ENCODE measurements at places on chromosomes 11 and 22.
A peak's percentile ranks its signal among the peaks of the same experiment; 100 is the strongest.

GRCh38 chr11:117191680-117192400, 7.3 kb upstream of the TAGLN start:
- no peak for DNase-seq

DNA sequence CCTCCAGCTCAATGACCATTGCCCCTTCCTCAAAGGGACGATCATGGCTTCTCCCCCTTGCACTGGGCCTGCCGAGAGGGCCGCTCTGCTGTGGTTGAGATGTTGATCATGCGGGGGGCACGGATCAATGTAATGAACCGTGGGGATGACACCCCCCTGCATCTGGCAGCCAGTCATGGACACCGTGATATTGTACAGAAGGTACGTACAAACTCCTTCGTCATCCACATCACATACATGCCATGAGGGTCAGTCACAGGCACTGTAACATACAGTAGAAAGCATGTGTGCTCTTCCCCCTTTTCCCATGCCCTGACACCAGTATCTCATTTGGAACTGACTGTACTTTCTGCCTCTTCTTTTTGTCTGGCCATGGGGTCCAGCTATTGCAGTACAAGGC, 4.0 kb downstream of the TAF10 start:
- no peak for DNase-seq

DNA sequence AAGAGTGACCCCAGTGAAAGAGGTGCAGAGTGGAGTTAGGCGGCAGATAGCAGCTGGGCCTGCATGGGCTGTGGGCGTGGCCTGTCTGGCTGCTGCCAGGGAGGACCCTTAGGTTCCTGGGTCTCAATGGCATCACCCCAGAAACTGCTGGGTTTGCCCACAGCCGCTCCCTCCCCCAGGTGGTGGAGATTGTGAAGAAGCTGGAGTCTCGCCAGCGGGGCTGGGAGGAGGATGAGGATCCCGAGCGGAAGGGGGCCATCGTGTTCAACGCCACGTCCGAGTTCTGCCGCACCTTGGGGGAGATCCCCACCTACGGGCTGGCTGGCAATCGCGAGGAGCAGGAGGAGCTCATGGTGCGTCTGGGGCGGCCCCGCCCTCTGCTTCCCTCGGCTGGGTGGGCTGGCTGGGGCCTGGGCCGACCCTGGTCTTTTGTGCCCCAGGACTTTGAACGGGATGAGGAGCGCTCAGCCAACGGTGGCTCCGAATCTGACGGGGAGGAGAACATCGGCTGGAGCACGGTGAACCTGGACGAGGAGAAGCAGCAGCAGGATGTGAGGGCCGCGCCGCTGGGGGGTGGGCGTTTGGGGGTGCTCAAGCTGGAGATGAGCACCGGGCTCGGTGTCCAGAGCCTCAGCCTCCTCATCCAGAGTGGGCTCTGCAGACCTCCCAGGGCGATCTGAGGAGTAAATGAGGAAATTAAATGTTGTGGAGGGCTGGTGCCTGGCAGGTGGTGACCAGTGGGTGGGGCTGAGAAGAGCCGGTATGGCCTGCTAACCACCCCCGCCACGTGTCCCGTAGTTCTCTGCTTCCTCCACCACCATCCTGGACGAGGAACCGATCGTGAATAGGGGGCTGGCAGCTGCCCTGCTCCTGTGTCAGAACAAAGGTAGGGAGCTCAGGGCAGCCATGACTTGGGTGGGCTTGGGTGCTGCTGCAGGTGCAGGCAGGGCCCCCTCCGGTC, 15.0 kb downstream of the SART1 start:
- no peak for DNase-seq

DNA sequence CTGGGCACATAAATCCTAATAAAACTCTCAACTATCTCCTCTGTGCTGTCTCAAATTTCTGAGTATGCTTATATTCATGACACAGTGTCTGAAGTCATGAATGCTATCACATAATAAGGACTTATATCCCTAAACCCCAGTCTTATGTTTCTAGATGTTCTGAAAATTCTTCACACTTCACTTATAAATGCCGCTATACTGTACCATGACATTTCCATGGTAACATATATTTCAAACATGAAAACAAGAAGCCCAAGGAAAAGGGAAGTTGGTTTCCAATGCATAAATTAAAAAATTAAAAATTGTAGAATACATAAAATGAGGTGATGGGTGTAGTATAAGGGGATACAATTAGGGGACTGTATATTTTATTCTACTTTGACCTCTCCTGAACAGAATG, 11.7 kb downstream of the GVQW3 start:
- no peak for DNase-seq

DNA sequence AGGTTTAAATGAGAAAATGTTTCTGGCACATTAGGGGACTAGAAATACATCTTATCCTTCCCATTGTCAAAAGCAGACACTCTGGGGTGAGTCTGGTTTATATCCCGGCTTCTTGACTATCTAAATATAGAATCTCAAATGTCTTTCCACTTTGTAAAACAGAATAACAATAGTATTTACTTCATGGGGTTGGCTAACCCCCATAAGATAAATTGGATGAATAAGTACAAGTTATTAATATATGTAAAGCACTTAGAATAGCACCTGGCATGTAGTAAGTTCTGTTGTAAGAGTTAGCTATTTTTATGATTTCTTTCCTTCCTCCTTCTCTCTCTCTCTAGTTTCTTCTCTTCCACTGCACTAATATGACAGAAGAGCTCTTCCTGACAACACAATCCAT, 499.1 kb downstream of the INSC start:
- DNase-seq = no peak

DNA sequence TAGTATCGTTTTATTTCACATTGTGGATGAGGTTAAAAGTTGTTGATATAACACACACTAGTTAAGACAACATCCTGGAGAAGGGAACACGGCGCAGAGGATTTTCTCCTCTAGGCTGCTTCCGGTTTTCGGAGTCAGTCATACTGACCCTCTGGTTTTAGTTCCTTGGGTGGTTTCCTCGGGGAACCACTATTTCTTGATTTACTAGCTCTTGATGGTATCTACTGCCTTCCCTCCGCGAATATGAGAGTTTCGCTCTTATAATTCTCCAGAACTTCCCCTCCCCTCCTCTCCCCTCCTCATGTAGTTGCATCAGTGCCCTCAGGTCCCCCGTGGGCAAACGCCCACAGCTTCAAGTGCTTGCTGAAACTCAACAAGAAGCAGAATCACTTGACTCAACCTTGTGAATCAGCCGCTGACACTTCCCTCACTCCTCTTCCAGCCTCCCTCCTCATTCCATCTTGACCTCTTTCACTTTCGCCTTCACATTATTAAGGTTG, 15.9 kb upstream of the APOBEC3A start:
- DNase-seq = peak; percentile 86

GRCh38 chr11:46889689-46890475, 28.5 kb downstream of the LRP4 start:
- DNase-seq = peak; percentile 80

- DNase-seq = peak; percentile 2
Measured at GRCh38 chr11:101127197-101127698, 2.4 kb downstream of the PGR start.

- DNase-seq = no peak
Measured at GRCh38 chr11:27963370-27963769, 144.6 kb downstream of the KIF18A start.

- DNase-seq = no peak
Measured at GRCh38 chr11:95352733-95353346, 121.8 kb upstream of the SESN3 start.

DNA sequence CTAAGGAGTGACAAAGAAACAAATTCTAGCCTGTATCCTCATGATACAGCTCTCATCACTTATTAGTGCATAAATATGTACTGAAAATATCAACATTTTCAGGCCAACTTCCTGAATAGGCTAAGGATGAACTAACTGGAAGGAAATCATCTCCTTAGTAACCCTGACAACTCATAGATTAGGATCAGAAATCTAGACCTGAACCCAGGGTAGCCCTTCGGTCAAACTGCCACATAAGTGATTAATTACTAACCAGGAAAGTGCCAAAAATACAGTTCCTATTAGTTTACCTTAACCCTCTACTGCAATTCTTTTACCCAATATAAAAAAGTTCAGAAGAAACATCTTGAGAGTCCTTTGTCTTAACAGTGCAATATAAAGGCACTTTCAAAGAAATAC, 40.0 kb downstream of the AMBRA1 start:
- DNase-seq = no peak

- no peak for DNase-seq
Measured at GRCh38 chr11:43898574-43898973, 17.9 kb downstream of the ALKBH3 start.

DNA sequence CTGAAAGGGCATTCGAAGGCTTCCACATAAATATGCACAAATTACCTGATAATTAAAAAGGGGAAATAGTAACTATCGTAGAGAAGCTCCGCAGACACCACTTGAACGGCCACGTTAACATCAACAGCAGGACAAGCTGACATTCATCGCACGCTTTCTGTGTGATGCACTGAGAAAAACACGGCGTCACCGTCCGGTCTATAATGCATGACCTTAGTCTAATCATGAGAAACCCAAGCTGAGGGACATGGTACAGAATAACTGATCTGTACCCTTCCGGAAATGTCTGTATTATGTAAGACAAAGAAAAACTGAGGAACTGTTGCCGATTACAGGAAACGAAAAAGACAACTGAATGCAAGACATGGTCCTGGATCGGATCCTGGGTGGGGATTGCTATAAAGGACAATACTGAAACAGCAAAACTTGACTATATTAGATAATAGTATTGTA, 678 bp upstream of the RANGAP1 start:
- DNase-seq = peak; percentile 57

DNA sequence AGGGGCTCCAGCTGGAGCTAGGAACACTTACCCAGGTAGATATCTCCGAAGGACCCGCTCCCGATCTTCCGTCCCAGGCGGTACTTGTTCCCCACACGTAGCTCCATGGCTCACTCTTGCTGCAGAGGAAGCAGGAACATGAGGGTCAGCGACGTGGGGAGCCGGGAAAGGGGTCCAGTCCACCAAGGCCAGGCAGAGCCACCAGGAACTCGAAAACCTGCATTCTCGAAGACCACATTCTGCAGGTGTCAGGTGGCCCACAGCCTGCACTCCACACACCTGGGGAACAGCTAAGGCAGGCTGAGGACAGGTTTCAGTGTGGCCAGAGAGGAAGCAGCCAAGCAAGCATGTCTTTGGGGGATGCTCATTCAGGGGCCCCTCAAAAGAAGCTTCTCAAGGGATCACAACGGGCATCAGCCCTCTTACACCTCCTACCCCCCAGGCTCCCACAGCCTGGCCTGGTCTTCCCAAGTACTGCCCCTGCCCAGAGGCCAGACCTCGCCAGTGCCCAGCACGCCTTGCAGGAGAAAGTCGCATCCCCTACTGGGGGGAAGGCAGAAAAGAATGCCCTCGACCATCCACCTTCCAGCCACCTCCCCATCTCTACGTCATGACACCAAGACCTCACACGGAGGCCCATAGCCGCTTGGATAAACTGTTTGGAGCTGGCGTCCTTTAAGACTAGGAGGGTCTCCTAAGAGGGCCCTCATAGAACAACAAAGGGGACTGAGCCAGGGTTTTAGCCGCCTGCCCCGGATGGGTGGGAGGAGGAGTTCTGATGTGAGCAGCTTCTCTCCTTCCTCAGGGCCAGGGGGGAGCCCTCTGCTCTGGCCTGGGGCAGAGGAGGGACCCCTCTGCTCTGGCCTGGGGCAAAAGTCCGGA, 2.9 kb downstream of the CSNK1E start:
- DNase-seq = no peak

DNA sequence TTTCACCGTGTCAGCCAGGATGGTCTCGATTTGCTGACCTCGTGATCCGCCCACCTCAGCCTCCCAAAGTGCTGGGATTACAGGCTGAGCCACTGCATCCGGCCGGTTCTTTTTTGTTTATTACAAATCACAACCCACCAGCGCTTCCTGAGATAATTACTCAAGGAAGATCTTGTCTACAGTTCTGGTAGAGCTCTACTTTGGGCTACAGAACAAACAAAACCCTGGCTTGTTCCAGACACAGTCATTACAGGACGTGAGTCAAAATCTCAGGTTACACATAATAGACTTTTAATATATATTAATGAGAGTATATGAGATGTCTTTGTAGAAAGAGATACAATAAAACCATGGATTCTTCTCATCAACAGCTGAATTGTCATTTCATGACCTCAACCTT, 42.8 kb upstream of the NUP50 start:
- DNase-seq = no peak

GRCh38 chr11:14644226-14645014, 816 bp downstream of the PDE3B start:
- peak; percentile 60 for DNase-seq

DNA sequence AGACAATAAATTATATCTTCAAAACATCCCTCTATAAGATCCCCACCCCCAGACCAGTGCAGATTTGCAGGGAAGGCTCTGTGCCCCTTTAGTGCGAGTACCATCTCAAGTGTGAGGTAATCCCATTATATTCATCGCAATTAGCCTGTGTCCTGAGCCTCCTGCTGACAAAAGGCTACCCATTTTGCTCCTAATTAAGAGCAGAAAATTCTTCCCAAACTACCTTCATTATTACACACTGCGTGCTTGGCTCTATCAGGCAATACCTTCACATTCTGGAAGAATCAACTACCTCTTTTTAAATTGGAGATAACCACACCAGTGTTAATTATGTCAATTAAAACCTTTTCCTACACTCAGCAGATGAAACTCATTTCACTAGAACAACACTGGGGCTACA, 1133.4 kb upstream of the CCDC90B start:
- no peak for DNase-seq

DNA sequence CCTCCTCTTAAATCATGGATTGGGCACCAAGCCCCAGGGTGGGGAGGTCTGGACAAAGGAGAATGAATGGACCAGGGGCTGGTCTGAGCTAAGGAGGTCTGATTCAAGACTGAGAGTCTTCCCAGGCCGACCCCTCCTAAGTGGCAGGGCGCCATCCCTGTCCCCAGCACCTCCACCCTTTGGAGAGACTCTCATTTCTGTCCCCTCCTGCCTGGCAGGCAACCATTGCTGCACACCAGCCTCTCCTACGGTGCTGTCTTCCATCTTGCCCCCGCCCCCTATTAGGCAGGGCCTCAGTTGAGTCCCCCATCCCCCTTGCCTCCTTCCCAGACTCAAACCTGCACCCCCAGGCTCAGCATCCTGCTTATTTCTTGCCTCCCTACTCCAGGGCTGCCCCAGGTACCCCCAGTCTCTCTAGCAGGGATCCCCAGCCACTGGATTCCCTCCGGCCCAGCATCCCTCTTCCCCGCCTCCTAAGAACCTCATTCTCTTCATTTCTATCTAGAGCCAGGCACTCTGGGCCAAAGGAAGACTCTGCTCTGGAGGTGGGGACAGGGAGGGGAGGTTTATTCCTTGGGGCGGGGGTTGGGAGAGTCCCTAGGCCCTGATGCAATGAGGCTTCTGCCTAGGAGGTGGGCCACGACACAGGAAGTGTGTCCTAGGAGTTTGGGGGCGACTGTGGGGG, 1.7 kb upstream of the RCOR2 start:
- DNase-seq = no peak

DNA sequence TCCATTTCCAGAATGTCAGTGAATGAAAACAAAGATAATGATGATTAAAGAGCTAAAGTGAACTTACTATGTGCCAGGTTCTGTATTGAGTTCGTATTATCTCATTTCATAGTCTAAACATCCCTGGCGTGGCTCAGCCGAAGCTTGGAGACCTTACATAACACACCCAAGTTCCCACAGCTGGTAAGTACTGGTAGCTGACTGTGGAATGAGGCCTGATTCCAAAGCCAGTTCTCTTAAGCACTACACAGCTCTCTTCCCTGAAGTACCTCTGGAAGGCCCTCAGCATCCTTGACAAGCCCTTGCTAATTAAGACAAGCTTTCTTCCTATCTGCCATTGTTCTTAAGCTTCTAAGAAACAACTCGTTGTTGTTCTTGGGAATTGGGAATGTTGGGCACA, 28.6 kb upstream of the NCAM1 start:
- DNase-seq = no peak

Data from stimulated activated CD4-positive, alpha-beta T cell treated with anti-CD3 and anti-CD28 coated beads, Interleukin-15, amount 100 ng/mL, for 24 hours (primary cell).